ENCODE measurements at places on chromosomes 1 and 21.

GRCh38 chr1:152964536-152964935 is 5.9 kb upstream of the SPRR4 start:
- no peak for DNase-seq

DNA sequence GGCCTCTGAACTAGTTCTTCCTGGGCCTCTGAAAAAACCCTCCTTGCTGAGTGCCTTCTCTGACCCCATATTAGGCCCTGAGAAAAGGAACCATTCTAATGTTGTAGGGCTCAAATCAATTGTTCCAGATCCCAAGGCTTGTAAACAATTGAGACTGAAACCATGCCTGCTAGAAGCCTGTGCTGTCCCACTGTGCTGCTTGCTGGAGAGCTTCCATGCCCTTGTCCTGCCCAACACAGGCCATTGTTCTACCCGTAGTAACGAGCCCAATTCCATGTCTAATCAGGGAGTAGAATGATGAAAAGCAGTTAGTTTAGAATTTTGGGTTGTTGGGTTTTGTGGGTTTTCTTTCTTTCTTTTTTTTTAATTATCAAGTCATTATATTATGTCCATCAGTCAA is 47.4 kb downstream of the ZNF281 start:
- DNase-seq, result no peak

GRCh38 chr21:35586305-35586704 is 474.0 kb downstream of the SETD4 start:
- no peak for DNase-seq

- DNase-seq, result peak; percentile 46
Measured at GRCh38 chr1:22832414-22832786, 121.8 kb downstream of the EPHB2 start.

DNA sequence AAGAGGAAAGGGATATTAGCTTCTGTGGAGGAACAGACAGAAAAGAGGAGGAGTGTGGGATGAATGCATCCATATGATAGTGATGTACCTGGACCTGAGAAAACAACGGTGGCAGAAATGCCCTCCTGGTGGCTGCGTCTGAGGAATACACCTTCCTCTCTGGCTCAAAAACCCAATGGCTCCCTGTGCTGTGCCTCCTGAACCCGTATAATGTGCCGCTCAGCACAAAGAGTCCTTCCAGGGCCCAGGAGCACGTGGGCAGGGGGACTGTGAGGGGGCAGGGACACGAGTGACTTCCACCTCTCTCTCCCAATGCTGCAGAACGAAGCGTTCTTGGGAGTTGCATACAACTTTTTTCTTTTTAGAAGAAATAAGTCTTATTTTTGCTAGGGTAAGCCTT is 31.2 kb downstream of the IRF2BP2 start:
- no peak for DNase-seq

- DNase-seq, result peak; percentile 56
Measured at GRCh38 chr1:177517546-177517945, 346.8 kb downstream of the BRINP2 start.

DNA sequence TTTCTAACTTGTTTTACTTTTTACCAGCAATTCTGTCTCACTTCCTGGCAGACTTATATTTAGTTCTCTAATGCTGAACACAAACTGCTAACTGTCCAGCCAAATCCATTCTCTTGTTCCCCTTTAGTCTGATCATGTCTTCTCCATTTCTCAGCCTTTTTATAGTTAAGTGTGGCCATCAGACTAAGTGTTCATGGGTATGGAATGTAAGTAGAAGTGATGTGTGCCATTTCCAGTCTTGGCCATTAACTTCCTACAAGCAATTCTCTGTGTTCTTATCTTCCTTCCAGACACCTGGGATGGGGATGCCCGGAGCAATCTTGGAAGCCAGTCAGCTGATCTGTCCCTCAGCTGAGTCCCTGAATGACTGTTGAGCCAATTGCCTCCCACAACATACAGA is 165.8 kb downstream of the ST6GALNAC3 start:
- DNase-seq, result peak; percentile 11

GRCh38 chr1:190196020-190196419 is 281.6 kb downstream of the BRINP3 start:
- no peak for DNase-seq

DNA sequence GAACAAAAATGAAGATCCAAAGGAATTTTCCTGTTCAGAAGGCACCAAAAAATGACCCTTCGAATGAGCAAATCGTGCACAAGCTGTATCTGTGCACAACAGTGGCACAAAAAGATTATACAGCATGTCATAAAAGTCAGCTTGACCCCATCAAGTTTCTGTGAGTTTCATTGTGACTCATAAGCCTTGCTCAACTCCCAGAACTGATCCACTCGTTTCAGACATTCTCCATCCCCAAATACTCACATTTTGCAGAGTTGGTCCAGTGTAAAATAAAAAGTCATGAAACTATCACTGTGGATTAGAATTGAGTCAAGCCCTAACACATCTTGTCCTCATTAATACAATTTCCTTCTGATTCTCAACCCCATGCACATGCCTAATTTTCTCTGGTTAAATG is 174.7 kb upstream of the PKN2 start:
- DNase-seq, result no peak

- DNase-seq, result no peak
Measured at GRCh38 chr1:56922070-56922469, 43.7 kb downstream of the C8B start.

DNA sequence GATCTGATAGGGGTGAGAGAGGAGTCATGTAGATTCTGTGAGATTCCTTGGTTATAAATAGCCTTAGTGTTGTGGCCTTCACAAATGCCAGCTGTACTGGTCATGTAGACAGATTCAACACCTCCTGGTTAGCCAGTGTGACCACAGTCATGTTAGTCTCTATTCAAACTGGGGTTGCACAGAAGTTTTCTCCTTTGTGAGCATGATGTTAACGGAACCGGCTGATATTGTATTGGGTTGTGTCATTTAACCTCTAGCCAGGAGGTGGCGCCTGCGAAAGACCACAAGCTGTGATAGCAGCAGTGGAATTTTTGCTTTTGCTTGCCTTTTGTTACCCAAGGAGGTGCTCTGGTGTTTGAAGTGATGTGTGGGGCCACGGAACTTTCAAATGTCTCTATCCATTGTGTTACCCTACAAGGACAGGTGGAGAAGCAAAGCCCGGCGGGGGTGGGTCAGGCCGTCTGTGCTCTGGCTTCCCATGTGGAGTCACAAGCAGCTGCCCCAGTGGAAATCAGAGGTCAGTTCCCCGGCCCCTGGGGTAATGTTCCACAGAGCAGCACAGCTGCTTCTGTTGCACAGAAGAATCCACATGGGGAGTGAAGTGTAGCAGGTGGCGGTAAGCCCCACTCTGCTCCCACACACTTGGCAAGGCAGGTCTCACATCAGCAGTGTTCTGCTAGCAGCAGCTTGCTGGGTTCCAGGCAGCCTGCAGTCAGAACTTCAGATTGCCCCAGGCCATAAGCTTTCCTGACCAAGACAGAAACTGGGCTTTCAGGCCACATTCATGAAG is 112.6 kb downstream of the ADAMTS1 start:
- peak; percentile 79 for DNase-seq

DNA sequence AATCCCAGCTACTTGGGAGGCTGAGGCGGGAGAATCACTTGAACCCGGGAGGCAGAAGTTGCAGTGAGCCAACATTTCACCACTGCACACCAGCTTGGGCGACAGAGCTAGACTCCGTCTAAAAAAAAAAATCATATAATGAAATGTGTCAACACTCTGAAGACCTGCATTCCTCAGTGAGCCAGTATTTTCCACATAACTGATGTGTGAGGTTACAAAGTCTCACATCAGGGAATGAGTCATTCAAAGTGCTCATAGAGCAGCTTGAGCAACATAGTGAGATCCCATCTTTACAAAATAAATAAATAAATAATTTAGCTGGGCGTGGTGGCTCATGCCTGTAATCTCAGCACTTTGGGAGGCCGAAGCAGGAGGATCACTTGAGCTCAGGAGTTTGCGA is 65.5 kb downstream of the CASZ1 start:
- DNase-seq, result peak; percentile 69

DNA sequence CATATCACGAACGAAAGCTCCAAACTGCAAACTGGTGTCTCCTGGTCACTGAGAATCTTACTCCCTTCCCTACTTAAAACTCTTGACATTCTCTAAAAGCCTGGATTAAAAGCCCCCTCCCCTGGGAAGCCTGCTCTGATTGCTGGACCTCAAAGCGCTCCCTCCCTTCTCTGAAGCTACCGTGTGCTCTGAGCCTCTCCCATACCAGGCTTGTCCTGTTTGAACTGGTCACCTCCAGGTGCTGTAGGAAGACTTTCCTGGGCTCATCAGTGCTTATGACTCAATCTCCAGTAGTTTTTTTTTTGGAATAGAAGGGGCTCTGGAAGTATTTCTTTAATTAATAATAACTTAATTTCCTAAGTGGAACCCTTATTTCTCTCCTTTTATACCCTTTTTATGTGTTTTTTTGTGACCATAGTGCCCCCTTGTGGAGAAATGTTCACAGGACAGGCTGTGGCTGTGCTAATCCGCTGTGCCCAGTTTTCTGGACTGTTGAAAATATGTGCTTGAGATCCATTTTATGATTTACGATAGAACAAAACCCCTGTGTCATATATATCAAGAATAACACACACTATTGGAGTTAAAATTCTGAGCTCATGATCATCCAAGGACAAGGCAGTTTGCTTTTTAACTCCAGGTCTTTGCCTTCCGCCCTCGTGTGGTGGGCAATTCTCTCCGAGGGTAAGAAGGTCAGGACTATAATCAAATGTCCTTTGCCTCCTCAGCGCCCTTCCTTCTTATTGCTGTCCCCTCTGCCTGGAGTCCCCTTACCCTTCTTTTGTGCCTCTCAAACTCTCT is 16.9 kb downstream of the MTARC1 start:
- DNase-seq, result peak; percentile 65

DNA sequence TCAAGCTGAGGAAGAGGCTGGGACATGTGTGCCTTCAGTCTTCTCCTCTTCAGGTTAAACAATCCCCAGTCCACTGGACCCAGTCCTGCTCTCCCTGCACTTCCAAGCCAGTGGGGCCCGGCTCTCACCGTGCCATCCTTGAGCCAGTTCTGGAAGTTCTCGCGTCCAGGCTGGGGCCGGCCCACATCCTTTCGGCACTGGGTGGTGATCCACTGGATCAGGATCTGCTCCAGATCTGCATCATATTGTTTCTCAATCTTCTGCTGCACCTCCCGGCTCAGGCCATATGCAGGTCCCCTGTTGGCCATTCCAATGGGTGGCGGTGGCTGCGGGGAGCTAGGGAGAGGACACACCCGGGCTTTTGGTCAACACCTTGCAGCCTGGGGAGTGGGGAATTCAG is 5.1 kb downstream of the TAGLN2 start:
- DNase-seq, result no peak

DNA sequence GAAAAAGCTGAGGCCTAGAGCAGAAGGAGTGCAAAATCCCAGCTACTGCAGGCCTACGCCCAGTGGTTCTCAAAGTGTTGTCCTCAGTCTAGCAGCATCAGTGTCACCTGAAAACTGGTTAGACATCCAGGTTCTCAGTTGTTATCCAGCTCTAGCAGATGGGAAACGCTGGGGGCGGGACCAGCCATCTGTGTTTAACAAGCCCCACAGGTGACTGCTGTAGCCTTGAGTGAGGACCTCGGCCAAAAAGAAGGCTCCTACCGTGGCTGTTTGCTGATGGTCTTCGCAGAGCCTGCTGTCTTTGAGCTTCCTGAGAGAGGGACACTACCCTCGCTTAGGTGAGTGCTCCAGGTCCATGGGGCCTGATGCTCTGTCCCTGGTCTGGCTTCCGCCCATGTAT is 69.7 kb downstream of the LRRN2 start:
- DNase-seq, result no peak
